ENCODE measurements at places on chromosomes 2 and 18.

DNA sequence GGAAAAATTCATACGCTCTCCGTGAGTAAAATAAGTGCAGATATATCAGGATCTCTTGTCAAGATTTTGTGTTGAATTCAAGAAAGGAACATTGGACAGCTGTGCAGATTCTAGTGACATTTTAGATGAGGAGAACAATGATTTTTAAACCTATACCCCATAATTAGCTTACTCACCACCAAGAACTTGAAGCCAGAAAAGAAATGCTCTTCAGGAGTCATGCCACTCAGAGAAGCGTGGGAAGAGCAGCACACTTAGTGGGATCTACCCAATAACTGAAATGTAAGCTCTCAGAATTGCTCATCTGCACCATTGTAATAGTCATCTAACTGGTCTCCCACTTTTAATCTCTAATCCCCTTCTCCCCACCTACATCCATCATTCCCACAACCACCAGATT is 9.2 kb upstream of the ERMN start:
- DNase-seq = no peak

DNA sequence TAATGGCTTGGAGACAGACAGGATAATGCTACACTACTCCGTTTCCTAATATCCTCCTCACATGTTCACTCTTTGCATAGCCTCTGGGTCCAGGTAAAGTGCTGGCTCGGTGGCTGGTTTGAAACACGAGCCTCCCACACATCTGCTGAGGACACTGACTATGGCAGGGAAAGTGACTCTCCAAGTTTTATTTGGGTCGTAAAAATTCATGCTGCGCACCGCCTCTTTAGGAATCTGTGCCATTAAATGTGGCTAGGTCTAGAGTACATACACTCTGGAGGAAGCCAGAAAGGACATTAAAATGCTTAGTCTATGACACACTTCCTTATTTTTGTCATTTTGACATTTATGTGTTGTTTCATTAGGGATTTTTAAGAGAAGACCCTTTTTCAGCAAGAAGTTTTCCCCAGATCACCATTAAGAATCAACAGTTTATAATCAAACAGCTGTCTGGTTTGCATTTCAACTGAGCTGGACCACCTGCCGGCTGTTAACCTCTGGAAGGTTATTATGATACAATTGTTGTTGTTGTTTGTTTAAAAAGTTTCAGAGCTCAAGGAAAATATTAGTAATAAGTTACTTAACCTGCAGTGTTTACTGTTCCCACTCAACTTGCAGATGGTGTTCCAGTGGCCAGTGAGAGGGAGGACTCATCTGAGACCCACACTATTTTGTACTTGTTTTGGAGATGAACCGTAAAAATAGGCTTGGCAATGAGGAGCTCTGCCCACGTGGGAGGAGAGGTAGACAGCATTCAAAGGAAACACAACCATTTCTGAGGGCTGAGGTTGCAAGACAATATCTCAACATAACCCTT is 443.3 kb upstream of the MEIS1 start:
- no peak for DNase-seq

DNA sequence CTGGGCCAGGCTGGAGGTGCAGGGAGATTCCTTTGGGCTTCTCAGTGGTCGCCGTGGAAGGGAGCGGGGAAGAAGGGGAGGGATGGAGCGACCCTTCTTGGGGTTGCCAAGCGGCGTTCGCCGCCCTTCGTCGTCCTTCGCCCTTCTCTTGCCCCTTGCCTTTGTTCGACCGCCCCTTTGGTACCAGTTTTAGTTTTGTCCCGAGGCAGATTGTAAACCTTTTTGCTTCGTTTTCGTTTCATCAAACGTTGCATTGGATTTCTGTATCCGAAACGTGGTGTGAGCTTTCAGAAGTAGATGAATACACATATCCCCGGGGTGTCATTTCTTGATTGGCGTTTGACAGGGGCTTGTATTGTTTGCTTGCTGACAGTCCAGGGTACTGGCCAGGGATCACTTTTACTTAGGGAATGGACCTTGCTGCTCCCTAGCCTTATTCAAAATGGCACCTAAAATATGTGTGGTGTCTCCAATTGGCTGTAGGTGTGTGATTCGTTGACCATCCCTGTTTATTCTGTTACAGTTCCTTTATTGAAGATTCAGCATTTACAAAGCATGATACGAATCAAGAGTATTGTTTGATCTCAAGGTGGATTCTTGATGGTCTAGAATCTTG is 788 bp downstream of the USP14 start:
- DNase-seq = peak; percentile 33

DNA sequence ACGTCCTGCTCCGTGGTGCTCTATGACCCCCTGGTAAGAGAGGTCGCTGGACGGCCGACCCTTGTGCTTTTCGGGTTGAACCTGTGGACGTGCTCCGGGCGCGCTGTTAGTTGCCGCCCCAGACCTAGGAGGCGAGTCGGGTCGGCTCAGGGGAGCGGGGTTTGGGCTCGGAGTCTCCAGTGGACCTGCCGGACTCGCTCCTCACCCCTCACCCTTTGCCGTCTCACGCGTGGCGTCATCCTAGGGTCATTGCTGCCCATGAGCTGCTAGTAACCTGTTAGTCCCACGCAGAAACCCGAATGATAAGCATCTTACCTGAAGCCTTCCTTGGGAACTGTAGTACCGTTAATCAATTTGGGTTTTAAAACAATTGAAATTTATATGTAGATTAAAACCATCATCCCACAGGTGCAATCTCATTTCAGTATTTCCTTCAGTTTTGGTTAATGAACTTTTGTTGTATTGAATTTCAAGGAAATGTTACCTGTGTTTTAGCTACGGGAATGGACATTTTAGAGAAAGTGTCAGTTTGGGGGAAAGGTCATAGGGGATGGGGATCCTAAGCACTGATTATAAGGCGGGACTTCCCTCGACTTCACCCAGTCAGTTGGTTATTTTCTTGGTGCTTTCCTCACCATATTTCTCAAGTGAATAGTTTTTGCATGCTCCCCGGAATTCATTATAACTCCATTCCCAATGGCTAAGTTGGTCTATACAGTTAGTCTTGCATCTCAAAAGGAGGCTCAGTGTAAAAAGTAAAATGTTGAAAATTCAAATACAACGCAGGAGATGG is 536 bp downstream of the ELP2 start:
- DNase-seq = peak; percentile 14

DNA sequence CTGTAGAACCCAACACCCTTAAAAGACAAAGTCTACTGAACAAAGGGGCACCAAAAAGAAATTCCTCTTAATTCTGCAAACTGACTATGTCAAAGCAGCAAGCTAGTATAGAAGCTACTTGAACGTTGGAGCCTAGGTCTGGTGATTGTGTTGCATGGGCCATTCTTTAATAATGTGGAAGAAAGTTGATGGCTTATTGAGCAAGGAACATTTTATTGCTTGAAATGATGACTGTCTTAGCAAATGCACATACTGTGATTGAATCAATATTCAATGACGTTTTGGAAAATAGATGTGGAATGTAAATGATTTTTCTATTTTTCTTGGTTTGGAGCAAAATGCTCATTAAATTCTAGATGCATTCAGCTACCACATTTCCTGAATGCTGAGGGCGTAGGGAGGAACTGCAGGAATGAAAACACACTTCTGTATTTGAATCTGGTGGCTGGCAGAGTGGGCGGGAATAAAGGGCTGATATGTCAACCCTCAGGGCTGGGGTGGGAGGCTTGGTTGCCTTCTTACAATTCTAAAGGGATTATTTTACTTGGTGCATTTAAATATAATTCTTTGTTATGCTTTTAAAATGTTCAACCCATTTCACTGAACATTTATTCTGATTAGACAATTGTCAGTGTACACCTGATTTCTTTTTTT is 26.5 kb downstream of the MYO3B start:
- no peak for DNase-seq

- no peak for DNase-seq
Observed at GRCh38 chr2:156486614-156487013, 50.4 kb downstream of the GPD2 start.

DNA sequence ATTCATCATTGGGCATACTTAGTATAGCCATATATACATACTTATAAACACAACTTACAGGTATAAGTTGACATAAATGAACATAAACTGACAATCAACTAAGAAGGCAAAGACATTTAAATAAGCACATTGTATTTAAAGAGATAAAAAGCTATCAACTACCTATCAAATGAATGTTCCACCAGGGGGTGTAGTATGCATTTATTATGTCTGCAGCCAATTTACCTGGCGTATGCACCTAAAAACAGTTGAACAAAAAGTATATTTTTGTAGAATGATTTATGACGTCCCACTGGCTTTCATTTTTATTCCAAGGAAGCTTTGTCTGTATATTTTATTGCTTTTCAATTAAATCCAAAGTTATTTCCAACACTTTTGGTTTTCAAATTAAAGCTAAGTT is 323.5 kb downstream of the AFF3 start:
- no peak for DNase-seq

DNA sequence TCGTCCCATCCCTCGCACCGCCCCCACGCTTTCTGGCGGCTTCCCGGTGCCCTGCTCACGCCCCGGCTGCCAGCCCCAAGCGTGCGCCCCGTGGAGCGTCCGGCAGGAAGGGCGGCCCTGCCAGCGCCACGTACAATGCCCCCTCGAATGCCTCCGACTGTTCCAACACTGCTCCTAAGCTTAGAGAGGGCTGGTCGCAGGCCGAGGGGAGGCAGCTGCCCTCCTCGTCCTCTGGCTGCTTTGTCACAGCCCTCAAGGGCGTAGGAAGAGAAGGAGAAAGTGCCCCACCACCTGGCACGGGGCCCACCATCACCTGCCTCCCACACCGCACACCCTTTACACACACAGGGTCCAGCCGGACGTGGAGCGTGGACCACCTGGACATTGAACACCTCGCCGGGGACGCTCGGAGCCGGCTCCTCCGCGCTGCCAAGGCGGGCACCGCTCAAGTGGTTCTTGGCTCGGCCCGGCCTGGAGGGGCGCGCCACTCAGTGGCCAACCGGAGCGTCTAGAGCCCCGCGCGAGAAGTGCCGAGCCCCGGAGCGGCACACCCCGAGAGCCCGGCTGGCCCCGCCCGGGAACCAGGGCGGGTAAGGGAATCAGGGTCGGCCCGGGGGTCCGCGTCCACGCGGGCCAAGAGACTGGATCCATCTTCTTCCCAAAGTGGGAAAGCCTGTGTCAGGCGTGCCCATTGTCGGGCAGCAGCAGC is 830 bp downstream of the DNER start:
- DNase-seq = peak; percentile 11

GRCh38 chr2:44866152-44866551 is 75.3 kb upstream of the SIX3 start:
- no peak for DNase-seq

DNA sequence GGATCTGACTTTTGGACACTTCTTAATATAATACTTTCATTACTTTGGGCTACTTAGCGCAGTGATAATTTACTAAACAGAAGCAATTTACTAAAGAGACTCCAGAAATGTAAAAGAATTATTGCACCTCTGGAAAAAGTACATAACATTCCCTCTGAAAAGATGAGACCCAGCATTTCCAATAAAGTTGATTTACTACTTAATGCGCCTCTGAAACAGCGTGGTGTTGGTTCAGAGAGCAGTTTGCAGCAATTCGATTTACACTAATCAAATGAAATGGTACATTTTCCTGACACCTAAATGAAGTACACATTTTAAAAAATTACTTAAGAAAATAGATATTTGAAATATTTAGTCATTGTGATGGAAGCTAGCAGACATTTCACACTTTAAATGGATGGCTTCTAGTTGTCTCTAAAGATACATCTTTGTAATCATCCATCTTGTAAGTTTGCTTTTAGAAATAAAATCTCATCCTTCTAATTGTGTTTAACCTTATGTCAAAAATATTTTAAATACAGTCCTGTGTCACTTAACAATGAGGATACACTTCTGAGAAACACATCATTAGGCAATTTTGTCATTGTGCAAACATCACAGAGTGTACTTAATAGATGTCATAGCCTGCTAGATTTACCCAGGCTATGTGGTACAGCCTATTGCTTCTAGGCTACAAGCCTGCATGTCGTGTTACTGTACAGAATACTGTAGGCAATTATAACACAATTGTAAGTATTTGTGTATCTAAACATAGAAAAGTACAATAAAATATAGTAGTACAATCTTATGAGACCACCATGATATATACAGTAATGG is 284.6 kb upstream of the UBE2E3 start:
- no peak for DNase-seq

GRCh38 chr2:64485331-64485730 is 31.4 kb downstream of the LGALSL start:
- no peak for DNase-seq

GRCh38 chr18:9104244-9104901 is 1.9 kb downstream of the NDUFV2 start:
- DNase-seq = peak; percentile 36

DNA sequence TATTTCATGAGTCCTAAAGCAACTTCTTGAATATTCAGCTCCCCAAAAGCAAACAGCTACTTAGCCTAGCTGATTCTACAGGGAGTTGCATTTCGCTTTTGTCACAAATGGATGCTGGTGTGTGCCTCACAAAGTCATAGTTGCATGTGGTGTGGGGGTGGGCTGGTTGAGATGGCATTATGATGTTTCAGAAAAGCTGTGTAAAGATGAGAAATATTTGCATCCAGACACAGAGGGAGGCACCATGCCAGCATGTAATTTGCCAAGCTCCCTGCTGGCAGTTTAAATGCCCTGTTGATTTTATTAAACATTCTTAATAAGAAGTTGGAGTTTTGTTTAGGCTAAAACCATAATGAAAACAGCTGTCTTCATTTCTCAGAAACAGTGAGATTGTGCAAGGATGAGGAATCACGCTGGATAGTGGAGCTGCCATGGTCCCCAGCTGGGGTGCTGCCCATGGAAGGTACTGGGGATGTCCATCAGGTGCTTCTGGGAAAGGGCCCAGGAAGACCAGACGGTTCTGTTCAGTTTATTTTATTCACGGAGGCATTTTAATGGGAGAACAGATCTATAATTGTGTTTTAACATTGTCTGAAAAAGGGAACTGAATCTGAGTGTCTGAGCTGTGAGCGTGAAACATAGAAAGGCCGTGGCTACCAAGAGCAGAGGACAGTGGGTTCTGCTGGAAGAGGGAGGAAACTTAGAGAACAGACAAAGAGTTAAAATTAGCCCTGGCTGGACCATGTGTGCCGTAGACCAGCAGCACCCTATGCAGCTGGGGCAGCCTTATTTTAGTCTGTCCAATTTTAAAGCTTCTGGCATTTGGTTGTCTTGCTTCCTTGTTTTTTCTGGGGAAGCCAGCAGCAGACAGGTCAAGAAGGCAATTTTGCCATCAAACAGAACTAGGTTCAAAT is 177.1 kb downstream of the FAM210A start:
- no peak for DNase-seq

GRCh38 chr2:42752314-42752713 is 11.6 kb downstream of the OXER1 start:
- DNase-seq = no peak

DNA sequence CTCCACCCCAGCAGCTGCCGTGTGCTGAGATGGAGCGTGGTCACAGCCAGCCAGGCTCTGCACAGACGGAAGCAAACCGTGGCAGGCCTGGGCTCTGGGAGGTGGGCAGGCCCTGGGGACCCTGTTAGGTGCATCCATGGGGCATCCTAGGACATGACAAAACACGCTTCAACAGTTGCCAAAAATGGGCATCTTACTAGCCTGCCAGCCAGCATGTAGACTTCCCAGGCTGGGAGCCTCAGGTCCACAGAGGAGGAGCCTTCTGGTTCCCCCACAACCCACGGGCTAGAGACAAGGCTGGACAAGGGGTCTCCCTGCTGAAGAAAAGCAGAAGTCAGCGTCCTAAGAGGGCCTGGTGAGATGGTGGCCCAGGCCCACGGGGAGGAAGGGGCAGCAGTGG is 139.5 kb downstream of the HDAC4 start:
- DNase-seq = no peak

Measured in adipocyte (in vitro differentiated cells).